ENCODE measurements at places on chromosomes 4 and X.
A peak's percentile ranks its signal among the peaks of the same experiment; 100 is the strongest.

DNA sequence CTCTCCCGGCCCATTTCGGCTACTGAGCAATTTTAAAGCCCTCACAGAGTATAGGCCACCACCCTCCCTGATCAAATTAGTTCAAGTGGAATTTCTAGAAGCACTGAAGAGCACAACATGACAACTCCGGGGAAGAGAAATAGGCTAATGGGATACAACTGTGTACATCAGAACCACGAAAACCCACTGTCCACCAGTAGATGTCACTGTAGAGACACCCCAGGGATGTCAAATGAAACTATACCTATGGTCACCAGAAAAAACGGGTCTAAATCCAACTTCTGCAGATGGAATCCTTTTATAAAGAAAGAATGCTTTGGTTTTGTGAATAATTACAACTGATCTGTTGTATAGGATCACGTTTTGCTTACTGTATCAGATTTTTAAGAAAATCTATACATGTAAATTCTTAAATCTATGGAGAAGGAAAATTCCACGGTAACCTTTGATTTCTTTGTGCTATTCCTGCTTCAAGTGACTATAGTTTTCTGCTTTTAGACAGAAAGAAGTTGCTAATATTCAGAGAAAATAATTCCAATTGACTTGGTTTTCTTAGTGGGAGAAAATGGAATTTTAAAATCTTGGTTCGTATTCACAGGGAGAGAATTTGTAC, 29.5 kb upstream of the MAP3K15 start:
- peak; percentile 48 for DNase-seq

- DNase-seq: no peak
These were observed 28.0 kb upstream of the AFAP1 start for GRCh38 chr4:7967501-7968261.

DNA sequence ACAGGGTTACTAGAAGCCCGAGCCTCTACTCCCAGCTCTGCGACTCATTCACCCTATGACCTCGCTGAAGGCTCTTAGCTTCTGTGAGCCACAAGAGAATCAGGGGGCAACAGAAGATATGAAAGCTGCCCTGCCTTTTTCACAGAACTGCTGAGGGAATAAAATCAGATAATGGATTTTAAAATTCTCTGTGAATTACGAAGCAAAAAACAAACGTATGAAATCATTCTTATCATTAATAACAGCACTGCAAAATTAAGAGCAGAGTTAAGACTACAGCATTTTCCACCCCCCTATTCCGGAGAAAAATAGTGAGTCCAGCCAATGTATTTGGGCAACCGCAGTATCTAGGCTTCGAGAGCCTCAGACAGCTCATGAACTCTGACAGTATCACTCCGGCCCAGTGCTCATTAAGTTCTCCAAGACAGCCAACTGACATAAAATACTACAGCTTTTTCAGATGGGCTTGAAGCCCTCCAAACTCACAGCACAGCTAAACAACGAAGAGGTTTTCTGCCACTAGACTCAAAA, 33.4 kb downstream of the AFAP1 start:
- no peak for DNase-seq

DNA sequence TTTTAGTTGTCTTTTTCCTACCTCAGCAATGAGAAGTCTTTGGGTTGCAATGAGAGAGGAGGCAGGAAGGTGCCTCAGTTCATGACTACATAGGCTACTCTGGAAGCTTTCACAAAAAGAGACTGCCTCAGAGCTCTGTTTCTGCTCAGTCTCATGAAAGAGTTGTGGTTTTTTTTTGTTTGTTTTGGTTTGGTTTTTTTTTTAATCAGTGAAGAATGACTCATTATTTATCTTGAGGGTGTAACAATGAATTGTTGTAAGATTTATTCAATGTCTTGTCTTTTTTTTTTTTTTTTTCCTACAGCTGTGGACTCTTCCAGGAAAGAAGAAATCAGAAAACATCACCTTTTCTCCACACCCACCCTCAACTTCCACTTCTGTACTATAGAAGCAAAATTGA, 67.5 kb upstream of the CXCL13 start:
- no peak for DNase-seq

GRCh38 chr4:156654410-156654809, 317.2 kb downstream of the PDGFC start:
- DNase-seq: no peak

- DNase-seq: no peak
These were observed 24.9 kb upstream of the RNF150 start for GRCh38 chr4:141158219-141158618.

DNA sequence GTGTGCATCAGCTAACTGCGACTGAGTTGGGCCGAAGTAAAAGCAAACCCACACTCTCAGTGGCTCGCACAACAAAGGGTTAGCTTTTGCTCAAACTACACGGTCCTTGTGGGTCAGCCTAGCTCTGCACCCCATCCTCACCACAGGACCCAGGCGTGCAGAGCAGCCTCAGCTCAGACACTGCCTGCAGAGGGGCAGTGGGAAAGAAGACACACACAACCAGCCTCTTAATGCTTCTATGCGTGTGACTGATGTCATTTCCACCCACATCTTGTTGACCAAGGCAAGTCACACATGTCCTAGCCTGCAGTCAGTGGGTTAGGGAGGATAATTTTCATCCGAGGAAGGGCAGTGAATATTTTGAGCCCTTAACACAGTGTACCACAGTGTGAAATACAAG, 40.5 kb downstream of the HMGB2 start:
- DNase-seq: no peak

DNA sequence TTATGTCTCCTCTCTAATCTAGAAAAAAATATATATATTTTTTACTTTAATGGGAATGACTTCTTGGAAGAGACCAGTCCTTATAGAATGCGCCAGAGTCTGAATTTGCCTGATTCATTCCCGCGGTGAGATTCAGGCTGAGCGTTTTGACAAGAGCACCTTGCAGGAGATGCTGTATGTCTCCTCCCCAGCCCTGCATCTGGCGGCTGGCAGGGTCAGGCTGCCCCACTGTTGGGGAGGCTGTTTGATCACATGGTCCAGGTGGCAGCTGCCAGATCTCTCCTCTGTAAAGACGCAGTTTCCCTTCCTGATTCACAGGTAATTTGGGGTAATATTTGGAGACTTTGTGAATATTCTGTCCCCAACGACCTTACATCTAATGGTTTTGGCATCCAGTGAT, 9.7 kb downstream of the PDZD4 start:
- DNase-seq: no peak

DNA sequence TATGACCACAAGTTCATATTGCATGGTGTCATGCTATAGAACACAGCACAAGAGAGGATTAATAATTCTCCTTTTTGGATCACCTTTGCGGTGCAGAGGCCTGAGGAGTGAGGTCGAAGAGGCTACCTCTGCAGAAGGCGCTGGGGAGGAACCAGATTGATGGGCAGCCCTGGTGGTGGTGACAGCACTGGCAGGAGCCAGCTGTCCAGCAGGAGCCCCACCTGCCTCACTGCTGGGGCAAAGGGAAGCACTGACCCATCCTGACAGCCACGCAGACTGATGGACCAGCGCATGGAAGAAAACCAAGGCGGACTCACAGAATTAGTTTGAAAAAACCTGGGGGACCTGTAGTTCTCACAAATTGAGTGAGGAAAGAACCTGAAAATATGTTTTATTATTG, 50.9 kb downstream of the COX18 start:
- DNase-seq: no peak

DNA sequence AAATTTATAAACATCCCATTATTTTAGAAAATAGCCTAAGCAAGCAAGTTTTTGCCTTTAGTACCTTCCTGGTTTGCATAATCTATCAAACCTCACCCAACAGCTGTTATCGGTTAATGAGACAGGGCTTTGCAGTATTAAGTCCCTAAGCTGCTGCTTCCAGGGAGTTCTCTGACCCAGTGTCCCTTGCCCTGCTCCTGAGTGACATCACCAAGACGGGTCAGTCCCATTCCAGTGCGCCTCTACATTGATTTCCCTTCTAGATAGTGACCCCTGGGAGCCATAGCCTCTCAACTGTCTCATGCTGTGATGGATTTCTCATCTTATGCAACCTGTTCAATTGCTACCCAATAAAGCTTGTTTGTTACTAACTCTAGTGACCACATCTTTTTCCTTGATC, 410.4 kb downstream of the SPOCK3 start:
- no peak for DNase-seq

DNA sequence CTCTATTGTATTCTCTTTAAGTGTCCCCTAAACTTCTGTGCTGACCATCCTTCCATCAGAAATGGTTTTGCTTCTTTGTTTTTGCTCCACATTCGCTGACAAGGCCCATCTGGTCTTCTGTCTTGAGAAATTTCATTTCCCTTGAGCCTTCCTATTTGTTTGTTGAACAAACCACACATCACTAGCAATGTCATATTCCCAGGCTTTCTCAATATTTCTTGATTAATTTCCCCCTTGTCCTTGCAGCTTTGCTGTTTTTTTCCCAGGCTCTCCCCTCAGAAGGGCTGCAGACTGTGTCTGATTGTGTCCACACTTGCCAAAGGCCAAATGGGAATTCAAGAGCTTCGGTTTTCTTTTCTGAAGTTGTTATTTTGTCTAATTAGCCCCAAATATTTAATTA, 158.9 kb downstream of the MID1IP1 start:
- DNase-seq: no peak

GRCh38 chr4:163165217-163166017, 1.3 kb downstream of the NAF1 start:
- no peak for DNase-seq

GRCh38 chr4:2168469-2169319, 73.2 kb downstream of the HAUS3 start:
- no peak for DNase-seq

DNA sequence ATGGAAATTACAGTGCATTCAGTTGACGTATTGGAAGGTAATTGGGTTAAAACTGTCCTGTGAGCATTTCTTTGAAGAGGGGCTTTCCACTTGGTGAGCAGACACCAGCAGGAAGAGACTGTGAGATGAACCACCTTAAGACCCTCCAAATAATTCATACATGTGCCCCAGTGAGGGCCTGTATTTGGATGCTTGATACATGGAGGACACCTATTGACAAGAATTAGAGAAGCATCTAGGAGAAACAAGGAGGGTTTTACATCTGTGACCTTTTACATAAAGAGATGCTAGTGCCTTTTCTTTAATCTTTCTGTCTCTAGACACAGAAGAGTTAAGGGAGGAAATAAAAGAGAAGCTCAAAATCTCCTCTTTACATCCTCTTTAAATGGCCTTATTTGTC, 1115.3 kb upstream of the IGFBP7 start:
- DNase-seq: no peak

GRCh38 chr4:41559940-41560516, 22.1 kb downstream of the LIMCH1 start:
- no peak for DNase-seq
